GM12892 (cell line): ENCODE measurements at places on chromosomes 16 and 17.

- DNase-seq: no peak
These were observed 1034.5 kb upstream of the EEF2KMT start for GRCh38 chr16:6132121-6132520.

DNA sequence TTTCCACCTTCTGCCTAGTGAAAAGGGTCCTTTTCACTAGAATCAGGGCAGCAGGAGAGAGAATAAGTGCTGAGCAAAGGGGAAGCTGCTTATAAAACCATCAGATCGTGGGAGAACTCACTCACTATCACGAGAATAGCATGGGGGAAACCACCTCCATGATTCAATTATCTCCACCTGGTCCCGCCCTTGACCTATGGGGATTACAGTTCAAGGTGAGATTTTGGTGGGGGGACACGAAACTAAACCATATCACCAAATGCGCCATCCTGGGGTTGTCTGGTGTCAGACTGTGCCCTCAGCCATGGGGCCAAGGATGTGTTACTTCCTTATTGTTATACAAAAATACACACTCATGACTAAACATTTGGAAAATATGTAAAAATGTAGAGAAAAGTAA is 10.4 kb upstream of the KATNB1 start:
- DNase-seq: no peak

DNA sequence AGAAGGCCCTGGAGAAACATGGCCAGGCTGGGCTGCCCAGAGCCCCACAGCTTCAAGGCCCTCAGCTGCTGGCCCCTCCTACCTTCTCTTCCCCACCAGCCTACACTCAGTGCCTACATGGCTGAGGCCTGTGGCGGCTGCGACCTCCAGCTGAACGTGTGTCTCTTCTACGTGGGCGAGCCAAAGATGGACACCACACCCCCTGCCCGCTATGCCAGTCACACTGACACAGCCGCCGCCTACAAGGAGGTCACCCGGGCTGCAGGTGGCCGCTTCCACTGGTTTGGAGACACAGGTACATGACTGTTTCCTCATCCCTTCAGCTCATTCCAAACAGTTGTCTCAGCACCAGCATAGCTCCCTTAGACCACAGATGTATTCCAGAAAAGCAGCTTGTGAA is 29.5 kb upstream of the SDR42E2 start:
- DNase-seq: no peak

GRCh38 chr16:80231121-80231520 is 309.7 kb upstream of the DYNLRB2 start:
- DNase-seq: no peak

DNA sequence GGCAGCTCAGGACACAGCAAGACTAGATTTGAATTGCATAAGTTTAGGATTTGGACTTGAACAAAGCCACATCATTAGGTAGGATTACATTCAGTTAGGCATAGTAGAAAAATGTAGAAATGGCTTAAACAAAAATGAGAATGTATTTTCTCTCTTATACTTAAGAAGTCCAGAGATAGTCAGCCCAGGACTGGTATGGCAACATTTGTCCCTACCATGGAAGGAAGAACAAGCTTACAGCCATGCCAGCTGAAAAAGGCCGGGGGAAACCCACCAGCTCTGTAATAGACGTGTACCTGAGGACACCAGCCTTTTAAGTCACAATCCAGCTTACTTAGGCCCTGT is 11.2 kb upstream of the TMIGD1 start:
- DNase-seq: no peak

GRCh38 chr16:85138825-85139627 is 26.8 kb upstream of the CIBAR2 start:
- DNase-seq: no peak

- no peak for DNase-seq
These were observed 61.1 kb upstream of the CIBAR2 start for GRCh38 chr16:85173146-85173980.

DNA sequence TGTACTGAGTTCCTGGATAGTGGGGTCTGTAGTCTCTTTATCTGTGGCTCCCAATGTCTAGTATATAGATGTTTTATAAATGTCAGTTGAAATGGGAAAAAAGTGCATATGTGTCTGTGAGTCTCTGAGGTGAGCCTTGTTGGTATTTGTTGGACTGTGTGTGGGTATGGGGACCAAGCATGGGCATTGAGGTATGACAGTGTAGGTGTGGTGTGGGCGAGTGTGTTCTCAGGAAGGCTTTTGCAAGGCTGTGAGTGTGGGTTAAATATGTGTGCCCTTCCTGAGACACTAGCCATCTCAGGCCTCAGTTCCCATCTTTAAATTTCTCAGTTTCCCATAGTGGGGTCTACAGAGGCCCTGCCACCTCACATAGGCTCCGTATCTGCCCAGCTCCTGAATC is 440.2 kb upstream of the CCL2 start:
- no peak for DNase-seq

GRCh38 chr16:88705076-88705684 is 1.0 kb downstream of the RNF166 start:
- DNase-seq: no peak

- no peak for DNase-seq
These were observed 543.7 kb upstream of the CDH11 start for GRCh38 chr16:65665586-65665985.

- no peak for DNase-seq
These were observed 762 bp upstream of the CSF3 start for GRCh38 chr17:40014375-40014980.

GRCh38 chr16:1060416-1061340 is 11.9 kb upstream of the SSTR5 start:
- no peak for DNase-seq

GRCh38 chr17:45812102-45812501 is 28.0 kb downstream of the CRHR1 start:
- DNase-seq: no peak

DNA sequence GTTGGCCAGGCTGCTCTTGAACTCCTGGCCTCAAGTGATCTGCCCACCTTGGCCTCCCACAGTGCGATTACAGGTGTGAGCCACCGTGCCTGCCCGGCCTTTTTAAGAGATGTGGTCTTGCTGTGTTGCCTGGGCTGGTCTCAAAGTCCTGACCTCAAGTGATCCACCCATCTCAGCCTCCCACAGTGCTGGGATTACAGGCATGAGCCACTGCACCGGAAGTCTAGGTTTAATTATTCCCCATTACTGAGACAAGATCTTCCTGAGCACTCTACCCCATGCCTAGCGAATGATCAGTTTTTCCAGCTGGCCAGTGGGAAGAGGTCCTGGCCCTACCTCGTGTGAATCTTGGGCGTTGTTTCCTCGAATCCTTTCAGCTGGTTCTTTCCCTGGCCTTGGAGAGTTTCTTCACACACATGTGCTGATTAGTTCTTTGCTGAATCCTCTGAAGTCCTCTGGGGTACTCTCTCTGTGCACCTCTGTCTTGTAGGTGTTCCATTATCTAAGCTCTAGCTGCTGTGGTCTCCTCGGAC is 18.9 kb downstream of the C16orf54 start:
- no peak for DNase-seq

DNA sequence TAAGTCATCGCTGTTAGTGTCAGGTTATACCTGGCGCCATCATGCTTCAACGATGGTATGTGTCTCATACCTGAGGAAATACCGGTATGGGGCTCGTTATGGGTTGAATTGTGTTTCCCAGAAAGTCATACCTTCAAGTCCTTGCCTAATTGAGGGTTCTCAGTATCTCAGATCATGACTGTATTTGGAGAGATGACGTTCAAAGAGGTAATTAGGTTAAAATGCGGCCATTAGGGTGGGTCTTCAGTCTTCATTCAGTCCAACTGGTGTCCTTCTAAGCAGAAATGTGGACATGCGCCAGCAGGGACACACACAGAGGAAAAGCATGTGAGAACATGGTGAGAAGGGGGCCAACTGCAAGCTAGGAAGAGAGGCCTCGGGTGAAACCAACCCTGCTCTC is 37.5 kb upstream of the XYLT1 start:
- DNase-seq: no peak

GRCh38 chr17:56290101-56290801 is 137.0 kb downstream of the ANKFN1 start:
- DNase-seq: no peak

DNA sequence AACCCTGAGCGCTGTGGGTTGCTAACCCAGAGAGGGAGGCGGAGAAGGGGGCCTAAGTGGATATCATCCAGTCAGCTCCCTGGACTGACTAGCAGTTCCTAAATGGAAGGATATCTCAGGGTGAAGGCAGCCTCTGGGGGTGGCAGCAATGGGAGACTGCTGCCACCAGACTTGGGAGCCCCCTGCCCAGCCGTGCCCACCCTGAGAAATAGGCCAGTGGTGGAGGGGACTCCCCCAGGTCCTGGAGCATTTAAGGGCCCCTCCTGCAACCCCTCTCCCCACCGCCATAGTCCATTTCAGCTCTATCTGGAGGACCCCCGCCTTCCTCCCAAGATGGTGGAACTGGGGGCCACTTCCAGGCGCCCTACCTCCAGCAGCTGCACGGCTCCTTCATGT is 8.4 kb downstream of the TSPOAP1 start:
- no peak for DNase-seq

- no peak for DNase-seq
These were observed 48.0 kb downstream of the ABCC6 start for GRCh38 chr16:16175296-16175695.

DNA sequence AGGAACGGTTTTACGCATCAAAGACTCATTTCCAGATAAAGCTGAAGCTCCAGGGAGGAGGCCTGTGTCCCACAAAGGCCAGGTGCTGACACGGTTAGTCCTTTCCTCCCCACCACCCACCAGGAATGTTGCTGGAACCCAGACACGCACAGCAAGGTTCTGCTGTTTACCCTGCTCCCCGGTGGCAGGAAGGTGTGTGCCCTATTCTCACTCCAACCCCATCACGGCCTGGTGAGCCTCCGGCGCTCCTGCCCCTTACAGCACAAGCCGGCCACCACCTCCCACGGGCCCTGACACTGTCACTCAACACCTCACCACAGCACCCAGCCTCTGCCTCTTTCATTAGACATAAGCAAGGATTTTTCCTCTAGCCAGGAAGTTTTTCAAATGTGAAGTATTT is 47.8 kb downstream of the ANKRD11 start:
- DNase-seq: no peak
